Stimulated activated CD8-positive, alpha-beta memory T cell treated with anti-CD3 and anti-CD28 coated beads, Interleukin-4, amount 100 ng/mL, for 1 hour (primary cell): ENCODE measurements at places on chromosomes 1 and 21.

GRCh38 chr21:15430577-15430976 lies 299.2 kb upstream of the USP25 start:
- no peak for DNase-seq

GRCh38 chr21:36282568-36283230 lies 37.3 kb upstream of the MORC3 start:
- DNase-seq, result no peak

DNA sequence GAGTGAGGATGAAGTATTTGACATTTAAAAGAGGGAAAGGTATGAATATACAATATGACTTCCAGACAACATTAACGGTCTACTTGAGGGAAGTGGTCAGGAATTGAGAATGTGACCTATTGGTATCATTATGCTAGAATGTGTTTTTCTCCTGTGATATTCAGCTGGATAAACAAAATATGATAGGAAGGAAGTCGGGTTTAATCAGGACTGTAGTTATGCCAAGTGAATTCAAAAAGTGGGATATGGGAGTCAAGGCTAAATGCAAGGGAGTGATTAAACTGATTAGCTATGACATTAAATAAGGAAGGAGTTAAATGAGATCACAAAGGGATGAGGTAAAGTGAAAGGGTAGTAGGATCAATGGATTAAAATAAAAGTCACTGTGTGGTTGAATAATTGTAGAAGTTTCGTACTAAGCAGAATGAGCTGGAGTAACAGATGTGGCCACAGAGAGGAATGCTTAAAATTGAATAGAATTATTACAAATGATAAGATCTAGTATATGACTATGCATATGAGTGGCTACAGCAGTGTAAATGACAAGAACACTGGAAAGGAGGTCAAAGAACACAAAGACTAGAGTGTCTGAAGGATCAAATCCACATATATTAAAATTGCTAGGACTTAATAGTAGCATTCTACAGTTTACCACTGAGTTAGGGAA lies 62.5 kb downstream of the TRIM33 start:
- DNase-seq, result no peak

DNA sequence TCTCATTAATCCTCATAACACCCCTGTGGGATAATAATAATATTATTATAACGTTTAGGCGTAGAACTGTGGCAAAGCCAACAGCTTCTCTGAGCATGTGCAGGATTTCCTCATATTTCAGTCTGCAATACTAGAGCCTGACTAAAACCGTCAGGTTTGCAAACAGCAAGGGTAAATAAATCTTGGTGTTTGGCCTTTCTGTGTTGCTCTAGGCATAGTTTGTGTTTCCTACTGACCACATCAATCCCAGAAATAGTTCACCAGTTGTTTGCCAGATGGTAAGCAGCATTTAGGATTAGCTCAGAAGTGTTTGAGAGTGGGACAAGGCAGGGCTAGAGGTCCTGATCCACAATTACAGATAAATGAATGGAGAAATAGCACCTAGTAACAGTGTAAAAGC lies 2.8 kb upstream of the KCNA3 start:
- no peak for DNase-seq

GRCh38 chr21:40792691-40793456 lies 54.1 kb downstream of the DSCAM start:
- no peak for DNase-seq

DNA sequence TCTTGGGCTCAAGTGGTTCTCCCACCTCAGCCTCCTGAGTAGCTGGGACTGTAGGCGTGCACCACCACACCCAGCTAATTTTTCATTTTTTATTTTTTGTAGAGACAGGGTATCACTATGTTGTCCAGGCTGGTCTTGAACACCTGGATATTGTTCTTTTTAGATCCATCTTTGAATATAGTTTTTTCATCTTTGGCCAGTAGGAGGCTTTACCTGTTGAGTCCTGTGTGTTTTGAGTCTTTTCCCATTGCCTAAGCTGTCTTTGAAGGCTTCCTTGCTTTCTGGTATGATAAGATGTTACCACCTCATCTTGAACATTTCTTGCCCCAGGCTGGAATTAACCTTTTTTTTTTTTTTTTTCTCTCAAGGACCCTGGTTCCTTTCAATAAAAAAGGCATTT lies 387.8 kb upstream of the RUNX1 start:
- DNase-seq, result no peak

GRCh38 chr21:32410916-32411315 lies 1.6 kb upstream of the EVA1C start:
- DNase-seq, result no peak
